ENCODE measurements at places on chromosomes 13 and 19. TPM values are rescaled to one million over a fixed set of nuclear protein-coding genes. Genes with fewer than 3 reads are reported as not detected.

- no peak for DNase-seq
Observed at GRCh38 chr19:49132974-49133609, 13.7 kb downstream of the PPFIA3 start.

The ALOX5AP gene
- 50.3 TPM for total RNA-seq

DNA sequence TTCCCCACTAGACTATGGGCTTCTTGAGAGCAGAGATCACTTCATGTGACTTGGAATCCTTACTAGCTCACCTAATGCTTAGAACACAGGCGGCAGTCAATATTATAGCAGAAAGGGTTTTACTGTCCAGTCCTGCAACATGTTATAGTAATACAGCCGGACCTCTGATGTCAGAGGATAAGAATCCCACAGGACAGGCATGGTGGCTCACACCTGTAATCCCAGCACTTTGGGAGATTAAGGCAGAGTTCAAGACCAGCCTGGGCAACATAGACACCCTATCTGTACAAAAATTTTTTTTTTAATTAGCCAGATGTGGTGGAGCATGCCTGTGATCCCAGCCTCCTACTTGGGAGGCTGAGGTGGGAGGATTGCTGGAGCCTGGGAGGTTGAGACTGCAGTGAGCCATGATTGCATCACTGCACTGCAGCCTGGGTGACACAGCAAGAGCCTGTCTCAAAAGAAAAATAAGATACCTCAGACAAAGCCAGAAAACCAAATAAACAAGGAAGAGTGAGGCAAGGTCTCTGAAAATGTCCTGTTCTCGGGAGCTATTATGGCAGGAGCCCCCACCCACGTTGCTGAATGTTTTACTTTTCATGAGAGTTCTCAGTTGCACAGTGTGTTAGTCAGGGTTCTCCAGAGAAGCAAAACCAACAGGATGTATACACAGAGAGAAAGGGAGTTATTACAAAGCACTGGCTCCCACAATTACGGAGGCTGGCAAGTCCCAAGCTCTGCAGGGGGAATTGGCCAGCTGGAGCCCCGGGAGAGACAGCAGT lies 100.8 kb downstream of the UBL3 start:
- DNase-seq: no peak

The FAM32A gene
- total RNA-seq: 71.6 TPM
